ENCODE measurements at places on chromosomes 6 and 20.

- no peak for DNase-seq
These were observed 73.7 kb upstream of the ESR1 start for GRCh38 chr6:151733680-151734320.

DNA sequence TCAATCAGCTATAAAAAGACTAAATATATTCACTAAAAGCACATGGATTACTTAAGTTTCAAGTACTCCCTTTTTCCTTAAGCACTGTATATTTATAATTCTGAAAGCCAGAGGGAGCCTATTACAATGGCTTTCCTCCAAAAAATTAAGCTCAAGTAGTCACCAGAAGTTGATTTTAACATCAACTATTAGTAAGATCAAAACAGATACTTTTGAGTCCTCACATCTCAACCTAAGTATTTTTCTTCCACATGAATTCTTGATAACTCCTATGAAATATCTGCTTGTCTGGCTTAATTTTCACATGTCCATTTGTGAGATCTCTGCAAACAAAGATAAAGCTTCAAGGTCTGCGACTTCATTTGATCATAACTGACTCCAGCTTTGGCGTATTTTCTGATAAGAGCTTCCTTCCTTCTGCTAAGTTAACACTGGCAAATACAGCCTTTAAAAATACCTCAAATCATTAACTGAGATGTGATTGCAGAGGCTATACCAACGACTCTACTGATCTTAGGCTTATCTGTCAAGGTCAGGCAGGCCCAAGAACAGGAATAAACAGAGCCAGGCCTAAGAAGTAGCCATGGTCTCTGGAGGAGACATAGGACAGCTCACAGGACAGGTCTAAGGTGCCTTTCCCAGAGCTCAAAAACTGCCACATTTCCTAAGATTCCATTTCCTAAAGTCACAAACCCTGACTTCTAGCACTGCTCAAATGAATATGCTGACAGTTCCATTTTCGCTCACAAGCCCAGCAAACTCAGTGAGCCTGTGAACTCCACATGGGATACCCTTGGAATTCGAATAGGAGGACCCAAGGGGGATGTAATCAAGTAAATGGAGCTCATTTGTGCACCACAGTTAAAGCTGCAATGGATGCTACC is 10.0 kb downstream of the SNX5 start:
- DNase-seq, result no peak

GRCh38 chr20:17189976-17190695 is 36.7 kb upstream of the PCSK2 start:
- DNase-seq, result no peak

GRCh38 chr6:125947615-125948014 is 9.0 kb upstream of the HINT3 start:
- no peak for DNase-seq

DNA sequence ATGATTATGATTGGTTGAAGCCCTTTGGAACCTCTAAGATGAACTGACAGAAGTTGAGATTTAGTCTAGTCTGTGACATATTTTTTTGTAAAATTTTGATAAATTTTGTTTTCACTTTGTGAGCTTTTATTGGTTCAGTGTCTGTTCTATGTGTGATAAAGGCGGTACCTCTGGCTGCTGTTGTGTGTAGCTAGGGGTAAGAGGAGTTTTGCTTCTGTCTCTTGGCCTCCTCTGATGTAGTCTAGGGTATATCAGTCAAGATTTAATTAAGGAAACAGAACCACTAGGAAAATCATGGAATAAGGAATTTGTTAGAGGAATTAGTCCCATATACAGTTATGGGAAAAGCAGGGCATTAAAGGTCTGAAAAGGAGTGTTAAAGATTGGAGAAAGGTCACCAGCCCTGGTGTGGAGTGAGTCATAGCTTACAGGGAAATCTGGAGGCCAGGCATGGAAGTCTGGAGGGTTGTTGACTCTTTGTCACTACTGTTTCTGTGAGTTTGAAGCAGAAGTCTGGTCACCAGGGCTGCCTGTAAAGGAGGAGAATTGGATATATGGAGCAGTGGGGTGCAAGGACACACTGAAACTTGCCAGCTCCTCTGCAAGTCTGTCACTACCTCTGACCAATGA is 28.5 kb downstream of the CDC5L start:
- no peak for DNase-seq

DNA sequence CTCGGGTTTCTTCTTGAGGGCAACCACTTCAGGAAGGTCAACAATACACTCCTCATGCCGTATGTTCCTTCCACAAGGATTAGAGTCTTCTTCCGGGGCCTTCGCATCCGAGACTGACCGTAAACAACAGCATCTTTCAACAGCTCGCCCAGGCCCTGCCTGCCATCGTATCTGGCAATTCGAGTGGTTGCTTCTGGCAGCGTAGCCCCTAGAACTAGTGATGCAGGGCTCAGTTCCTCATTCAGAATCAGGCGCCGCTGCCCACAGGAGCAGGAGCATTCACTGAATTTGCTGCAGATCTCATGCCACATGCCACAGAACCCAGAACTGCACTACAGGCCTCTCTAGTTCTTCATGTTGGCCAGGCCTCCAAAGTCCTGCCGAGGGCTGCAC is 59.0 kb upstream of the AFDN start:
- DNase-seq, result no peak

- DNase-seq, result no peak
These were observed 120.5 kb downstream of the CD164 start for GRCh38 chr6:109261811-109262210.

DNA sequence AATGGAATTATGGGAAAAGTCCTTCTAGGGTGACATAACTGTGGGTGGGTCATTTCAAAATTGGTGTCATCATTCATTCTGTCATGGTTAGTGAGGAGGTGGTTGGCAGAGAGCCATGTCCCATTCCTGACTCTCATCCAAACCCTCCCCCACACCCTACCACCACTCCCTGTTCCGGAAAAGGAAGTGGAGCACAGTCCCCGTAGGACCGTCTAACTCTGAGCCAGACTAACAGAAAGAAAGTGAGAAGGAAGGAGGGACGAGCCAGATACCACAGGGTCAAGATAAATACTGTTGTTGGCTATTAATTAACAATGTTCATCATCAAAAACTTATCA is 4.8 kb downstream of the TRIM10 start:
- no peak for DNase-seq

- no peak for DNase-seq
These were observed 46.0 kb downstream of the CAP2 start for GRCh38 chr6:17439243-17439993.

- no peak for DNase-seq
These were observed 16.8 kb downstream of the SRSF3 start for GRCh38 chr6:36610956-36611336.

- DNase-seq, result no peak
These were observed 19.5 kb upstream of the MAP3K4 start for GRCh38 chr6:160972111-160972510.

DNA sequence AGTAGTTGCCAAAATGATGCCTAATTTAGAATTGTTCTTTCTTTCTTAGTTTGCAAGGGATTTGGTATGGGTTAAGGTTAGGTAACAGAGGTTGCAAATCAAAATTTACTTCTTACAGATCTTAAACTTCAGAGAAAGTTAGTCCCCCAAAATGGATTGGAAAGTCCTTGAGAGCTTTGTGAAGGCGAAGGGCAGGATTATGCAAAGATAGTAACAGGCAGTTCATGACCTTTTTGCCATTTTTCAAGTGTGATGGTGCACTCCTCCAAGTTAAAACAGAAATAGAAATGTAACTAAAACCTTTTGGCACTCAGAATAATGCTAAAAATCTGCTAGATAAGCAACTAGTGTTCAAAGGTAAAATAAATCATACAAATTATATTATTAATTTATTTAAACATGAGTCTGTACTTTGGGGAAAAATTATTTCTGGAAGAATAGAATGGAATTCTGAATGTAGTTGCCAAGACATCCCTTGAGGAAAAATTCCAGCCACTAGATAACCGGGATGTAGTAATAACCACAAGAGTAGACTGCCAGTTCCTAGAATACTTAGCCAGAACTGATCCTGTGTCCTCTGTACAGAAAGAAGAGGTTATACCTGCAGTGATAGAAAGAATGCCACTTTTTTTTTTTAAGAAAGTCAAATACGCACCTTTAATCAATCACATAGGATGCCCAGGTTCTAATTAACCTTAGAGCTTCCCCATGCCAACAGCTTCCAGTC is 31.8 kb upstream of the DAAM2 start:
- DNase-seq, result no peak

DNA sequence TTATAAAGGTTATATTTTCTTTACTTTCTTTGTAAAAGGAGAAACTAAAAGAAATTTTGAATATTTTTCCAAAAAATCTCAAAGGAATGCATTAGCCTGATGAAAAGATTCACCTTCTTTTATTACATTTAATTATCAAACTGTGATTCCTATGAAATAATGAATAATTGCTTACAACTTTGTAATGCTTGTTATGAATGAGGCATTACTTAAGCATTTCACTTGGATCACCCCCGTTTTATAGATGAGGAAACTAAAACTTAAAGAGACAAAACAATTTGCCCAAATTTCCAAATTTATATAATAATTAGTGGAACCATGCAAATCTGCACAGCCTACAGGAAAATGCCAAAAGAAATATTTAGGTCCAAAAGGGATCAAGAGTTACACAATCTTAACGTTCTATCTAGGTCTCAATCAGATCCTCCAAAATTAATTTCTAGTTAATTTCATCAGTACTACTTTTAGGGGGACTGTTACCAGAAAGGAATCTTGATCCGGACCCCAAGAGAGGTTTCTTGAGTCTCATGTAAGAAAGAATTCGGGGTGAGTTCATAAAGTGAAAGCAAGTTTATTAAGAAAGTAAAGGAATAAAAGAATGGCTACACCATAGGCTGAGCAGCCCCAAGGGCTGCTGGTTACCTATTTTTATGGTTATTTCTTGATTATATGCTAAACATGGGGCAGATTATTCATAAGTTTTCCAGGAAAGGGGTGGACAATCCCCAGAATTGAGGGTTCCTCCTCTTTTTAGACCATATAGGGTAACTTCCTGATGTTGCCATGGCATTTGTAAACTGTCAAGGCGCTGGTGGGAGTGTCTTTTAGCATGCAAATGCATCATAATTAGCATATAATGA is 288.0 kb downstream of the ADGB start:
- no peak for DNase-seq
